Hematopoietic multipotent progenitor cell treated with erythropoietin and hydrocortisone succinate and interleukin-3 and kit ligand, for 15 days (in vitro differentiated cells): ENCODE measurements at places on chromosomes 6 and 20.

GRCh38 chr6:109800771-109801170 lies 109.7 kb downstream of the FIG4 start:
- DNase-seq = no peak

GRCh38 chr6:43636308-43636659 lies 644 bp downstream of the MAD2L1BP start:
- no peak for DNase-seq

GRCh38 chr6:158589366-158589765 lies 29.5 kb downstream of the TMEM181 start:
- DNase-seq = no peak

DNA sequence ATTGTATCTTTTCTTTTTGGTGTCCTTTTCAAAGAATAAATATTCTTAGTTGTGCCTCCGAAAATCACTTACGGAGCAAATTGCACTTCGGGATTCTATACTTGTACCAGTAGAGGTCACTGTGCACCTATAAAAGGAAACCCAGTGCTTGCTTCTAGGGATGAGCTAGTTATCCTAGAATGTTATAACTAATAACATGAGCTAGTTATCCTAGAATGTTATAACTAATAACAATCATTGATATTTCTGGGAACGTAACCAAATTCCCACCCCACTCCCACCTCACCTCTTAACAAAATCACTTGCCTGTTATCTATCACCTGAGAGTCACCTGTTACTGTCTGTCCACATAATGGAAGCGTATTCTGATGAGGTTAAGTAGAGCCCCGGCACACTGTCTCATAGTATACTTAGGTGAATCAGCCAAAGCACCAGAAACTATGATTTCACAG lies 126.9 kb upstream of the TIAM2 start:
- DNase-seq = peak; percentile 60

GRCh38 chr20:36112112-36112511 lies 42.4 kb upstream of the EPB41L1 start:
- DNase-seq = no peak

DNA sequence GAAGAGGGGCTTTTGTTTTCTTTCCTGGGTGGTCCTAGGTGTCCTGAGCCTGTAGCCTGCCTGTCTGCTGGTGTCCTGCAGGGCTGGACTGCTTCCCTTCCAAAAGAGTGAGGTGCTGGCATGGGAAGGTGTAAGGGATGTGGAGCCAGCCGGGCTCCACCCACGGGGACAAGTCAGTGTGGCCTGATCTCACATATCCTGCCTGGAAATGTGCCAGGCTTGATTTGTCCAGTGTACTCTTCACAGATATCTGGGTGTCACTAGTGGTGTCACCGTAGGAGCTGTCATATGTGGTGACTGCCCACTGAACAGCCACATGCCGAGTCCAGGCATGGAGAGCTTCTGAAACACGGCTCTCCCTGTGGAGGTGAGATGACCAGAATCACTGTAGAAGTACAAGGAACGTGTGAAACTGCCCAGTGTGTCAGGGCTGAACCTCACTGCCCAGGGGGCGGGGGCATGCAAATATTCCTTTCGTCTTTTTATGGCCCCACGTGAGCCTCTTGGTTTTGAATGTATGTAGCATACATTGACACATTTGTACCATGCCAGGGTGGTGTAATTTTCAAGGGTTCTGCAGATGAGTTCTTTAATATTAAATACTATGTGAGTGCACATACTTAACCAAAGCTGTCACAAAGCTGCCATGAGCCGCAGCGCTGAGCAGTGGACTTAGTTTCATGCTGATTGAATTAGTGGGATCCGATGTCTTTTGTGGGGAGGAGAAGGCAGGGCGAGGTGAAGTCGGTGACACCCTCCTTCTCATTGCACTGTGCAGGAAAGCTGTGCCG lies 55.8 kb downstream of the CDH4 start:
- DNase-seq = no peak

- DNase-seq = no peak
Observed at GRCh38 chr20:53692465-53693067, 98.9 kb upstream of the ZNF217 start.

DNA sequence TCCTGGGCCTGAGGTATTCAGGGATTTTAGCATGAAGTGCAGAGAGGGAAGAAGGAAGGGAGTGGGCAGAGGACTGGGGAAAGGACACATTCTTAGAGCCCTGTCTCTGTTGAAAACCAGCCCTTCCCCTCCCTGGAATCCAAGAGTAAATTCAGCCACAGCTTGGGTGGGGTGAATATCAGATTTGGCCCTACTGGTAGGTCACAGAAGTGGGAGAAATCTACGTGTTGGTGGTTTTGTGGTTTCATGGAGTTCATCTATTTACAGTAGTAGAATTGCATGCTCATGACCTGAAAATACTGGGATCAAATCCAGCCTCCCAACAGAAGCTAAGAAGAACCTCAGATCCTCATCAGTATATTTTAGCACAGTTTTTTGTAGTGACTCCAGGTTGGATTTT lies 404.4 kb downstream of the BMP2 start:
- no peak for DNase-seq

DNA sequence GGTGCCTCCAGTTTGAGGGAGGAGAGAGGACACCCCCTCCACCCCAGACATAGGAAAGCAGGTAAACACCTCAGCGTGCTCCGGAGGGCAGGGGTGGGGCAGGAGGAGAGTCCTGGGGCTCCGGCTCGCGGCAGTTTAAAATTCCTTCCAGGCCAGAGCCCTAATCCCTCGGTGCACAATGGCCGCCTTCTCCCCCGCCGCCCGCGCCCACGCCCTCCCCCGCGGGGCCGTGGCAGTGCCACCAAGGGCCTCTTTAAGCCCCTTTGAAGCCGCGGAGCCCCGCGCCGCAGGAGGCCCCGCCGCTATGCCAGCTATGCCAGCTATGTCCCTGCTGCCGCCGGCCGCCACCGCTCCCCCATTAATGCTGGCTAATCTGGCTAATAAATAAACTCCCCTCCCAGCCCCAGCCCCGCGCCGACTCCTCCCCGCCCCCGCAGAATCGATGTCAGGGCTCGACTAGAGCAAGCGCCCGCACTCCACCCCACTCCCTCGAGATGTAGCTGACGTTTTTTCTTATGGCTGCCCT lies 125.1 kb downstream of the MRPL14 start:
- peak; percentile 52 for DNase-seq

GRCh38 chr20:47980336-47981177 lies 195.3 kb upstream of the SULF2 start:
- DNase-seq = no peak

DNA sequence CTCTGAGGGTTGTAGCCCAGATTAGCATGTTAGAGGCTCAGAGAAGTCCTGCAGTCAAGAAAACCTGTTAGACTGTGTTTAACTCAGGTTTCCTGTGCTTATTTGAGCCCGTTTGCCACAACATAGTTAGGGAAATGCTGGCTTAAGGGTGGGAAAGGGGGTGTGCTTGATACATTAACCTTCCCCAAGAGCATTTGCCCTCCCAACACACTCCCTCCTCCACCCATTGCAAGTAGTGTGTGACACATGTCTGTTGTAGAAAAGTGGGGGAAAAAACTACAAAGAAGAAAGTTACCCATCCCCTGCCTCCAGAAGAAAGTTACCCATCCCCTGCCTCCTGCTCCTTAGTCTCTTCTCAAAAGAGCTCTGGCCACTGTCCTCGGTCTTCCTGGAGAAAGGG lies 36.8 kb upstream of the MRPS18A start:
- peak; percentile 25 for DNase-seq

GRCh38 chr6:54632984-54633565 lies 213.5 kb upstream of the FAM83B start:
- DNase-seq = no peak

GRCh38 chr6:29924287-29924686 lies 18.0 kb upstream of the HLA-A start:
- no peak for DNase-seq

- DNase-seq = peak; percentile 59
Observed at GRCh38 chr20:31833130-31833930, 12.1 kb downstream of the FOXS1 start.

- no peak for DNase-seq
Observed at GRCh38 chr6:151063352-151063751, 176.4 kb upstream of the AKAP12 start.

- DNase-seq = no peak
Observed at GRCh38 chr6:70734979-70735378, 67.3 kb downstream of the SMAP1 start.

DNA sequence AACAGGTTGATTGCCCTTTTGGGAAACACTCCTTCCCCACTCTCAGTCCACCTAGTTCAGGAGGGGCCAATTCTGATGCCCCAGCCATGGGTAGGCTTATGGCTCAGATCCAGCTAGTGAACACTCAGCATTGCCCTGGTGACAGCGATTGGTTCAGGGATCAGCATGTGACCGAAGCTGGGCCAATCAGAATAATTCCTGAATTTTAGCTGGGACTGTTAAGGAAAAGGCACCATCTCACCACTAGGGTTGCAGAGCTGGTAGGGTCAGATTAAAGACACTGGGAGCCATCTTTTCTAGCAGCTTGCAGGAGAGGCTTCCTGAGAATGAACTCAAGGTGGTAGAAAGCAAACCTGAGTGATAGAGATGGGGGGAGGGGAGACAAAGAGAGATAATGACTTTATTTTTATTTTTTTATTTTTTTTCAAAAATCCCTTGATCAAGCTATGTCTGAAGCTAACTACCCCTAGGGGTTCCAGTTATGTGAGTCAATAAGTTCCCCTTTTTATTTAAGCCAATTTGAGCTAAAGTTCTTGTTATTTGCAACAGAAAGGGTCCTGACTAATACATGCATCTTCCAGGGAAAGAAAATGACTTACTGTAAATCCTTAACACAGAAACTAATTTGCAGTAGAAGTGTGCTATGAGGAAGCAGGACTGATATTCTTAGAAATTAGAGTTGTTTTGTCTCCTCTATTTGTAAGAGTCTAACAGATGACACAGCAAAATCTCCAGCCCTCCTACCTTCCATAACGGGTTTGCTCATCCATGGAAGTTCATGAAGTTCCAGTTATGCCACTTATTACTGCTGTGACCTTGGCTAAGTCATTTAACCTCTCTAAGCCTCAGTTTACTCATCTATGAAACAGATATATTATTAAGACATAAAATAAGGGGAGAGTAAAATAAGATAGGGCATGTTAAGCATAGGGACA lies 44.7 kb downstream of the EYA2 start:
- DNase-seq = peak; percentile 11

GRCh38 chr6:36113049-36113448 lies 17.3 kb upstream of the MAPK13 start:
- DNase-seq = no peak

- no peak for DNase-seq
Observed at GRCh38 chr6:121993362-121993761, 406.1 kb upstream of the HSF2 start.

DNA sequence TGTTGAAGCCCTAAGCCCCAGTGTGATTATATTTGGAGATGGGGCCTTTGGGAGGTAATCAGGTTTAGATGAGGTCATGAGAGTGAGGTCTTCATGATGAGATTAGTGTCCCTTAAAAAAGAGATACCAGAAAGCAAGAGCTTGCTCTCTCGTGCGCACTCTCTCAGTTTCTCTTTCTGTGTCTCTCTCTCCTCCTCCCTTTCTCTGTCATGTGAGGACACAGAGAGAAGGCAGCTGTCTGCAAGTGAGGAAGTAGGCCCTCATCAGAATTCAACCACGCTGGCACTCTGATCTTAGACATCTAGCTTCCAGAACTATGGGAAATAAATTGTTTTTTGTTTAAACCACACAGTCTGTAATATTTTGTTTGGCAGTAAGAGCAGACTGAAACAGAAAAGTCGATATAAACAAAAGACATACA lies 180.5 kb downstream of the IBTK start:
- DNase-seq = no peak

DNA sequence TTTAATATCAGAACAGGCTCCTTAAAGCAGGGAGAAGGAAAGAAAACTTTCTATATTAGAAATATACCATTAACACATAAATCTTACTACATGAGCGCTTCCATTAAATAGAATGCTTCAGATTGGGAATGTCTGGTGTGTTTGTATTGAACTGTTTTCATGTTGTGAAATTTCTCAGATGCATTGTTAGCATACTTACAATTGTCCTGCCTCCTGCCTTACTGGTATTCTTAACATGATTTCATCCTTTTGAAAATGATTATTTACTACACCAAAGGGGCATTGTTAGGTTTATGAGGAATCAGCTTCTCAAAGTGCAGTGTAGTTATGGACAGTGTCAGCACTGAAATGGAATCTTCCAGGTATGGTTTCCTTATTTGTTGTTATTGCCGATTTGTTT lies 145.6 kb downstream of the MTFR2 start:
- DNase-seq = no peak

DNA sequence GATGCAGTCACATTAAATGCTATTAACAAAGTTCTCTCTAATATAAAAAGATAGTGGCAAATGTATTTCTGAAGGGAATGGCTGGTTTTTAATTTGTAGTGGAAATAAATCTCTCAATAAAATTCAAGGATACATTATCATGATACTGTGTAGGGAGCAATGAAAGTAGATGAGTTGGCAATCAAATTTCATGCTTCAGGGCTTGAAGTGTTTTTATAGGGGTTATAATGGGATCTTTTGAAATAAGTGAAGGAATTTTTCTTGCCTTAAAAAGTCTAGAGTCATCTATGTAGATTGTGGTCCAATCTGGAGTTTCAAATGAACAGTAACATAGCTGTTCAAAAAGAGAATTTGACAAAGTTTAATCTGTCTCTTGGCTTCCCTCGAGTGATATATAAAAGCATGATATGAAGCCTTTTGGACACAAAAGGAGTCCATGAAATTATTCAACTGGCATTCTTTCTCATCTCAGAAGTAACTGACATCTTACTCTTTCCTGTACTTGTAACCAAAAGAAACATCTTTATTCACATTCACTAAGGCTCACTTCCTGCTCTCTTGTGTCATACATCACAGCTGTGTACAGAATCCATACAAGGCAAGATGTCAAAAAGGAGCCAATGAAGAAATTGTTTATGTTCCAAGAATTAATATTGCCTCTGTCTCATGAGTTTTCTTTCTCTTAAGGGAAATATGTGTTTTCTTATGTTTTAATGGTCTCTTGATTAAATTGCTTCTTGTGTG lies 591.0 kb upstream of the GJE1 start:
- DNase-seq = no peak

DNA sequence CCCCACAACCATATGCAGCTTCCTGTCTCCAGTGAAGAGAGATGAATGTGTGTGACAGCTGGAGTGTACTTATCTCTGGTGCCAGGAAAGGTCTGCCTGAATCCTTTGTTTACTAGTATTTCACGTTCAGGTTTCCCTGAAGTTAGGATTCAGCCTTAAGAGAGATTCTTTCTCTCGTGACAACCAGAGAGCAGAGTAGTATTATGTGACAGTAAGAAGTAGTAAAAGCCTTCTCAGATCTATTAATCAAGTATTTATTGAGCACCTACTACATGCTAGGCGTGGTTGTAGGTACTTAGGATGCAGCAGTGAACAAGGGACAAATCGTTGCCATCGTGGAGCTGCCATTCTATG lies 949 bp downstream of the KIFC1 start:
- no peak for DNase-seq

DNA sequence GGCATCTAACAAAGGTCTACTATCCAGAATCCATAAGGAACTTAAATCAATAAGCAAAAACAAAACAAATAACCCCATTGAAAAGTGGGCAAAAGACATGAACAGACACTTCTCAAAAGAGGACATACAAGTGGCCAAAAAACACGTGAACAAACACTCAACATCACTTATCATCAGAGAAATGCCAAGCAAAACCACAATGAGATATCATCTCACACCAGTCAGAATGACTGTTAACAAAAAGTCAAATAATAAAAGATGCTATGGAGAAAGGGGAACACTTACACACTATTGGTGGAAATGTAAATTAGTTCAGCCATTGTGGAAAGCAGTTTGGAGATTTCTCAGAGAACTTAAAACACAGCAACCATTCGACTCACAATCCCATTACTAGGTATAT lies 19.4 kb upstream of the VNN1 start:
- DNase-seq = no peak

- no peak for DNase-seq
Observed at GRCh38 chr20:55140631-55141030, 665.2 kb downstream of the DOK5 start.
